Islet precursor cell (in vitro differentiated cells): ENCODE measurements at places on chromosomes 1 and 21.

DNA sequence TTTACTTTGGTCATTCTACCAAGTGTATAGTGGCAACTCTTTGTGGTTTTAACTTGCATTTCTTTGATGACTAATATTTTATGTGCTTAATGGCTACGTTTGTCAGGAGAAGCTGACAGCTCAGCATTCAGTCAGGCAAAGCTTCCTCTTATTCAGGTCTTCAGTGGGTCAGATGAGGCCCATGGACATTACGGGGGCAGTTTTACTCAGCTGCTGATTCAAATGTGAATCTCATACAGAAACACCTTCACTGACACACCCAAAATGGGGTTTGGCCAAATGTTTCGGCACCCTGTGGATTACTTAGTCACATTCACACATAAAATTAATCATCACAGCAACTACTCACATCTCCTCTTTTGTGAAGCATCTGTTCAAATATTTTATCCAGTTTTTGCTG, 104.9 kb upstream of the PLD5 start:
- DNase-seq = no peak

DNA sequence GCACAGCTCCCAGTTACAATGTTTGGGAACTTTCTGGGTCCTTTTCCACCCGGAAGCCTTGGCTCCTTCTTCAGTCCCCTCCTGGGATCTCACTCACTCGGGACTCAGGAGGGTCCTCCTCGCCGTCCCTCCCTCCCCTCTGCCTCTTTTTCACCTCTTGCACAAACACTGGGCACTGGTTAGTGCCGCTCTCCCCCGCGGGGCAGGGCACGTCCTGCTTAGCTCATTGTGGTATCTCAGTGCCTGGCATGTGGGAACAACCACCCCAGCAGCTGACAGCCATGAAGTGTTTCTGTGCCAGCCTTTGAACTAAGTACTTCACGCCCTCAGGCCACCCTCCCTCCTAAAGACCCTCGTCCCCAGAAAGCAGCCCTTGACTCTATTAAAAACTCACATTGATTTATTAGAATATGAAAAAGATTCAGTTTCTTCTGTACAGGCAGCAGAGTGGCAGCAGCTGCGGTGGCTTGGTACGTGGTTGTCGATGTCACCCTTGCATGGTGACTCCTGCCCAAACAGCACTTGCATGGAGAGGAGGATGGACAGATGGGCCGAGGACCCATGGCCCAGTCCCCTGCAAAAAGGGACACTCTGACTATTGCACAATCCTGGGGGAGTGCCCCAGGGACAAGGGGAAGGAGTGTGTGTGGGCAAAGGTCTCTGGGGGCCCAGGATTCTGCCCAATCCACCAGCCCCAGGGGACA, 56.3 kb downstream of the SLC9A1 start:
- DNase-seq = no peak

- DNase-seq = no peak
These were observed 106.3 kb upstream of the CSF3R start for GRCh38 chr1:36588972-36589371.

GRCh38 chr1:235253219-235253962, 74.6 kb downstream of the ARID4B start:
- DNase-seq = peak; percentile 85

DNA sequence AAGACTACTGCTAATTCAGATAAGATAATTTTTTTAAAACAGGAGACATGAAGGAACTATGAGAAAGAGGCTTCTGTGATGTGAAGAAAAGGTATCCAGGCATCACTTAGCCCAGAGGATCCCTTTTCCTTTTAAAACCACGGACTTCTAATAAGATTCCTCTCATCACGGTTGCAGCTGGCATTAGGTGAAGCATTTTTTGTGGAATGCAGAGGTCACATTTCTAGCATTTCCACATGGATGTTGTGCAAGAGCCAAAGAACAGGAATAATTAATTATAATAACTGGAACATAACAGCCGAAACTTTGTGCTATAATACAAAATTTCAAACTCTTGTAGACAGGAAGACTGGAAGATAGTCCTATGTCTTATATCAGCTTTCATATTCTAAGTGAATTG, 27.6 kb downstream of the CYP2J2 start:
- no peak for DNase-seq

DNA sequence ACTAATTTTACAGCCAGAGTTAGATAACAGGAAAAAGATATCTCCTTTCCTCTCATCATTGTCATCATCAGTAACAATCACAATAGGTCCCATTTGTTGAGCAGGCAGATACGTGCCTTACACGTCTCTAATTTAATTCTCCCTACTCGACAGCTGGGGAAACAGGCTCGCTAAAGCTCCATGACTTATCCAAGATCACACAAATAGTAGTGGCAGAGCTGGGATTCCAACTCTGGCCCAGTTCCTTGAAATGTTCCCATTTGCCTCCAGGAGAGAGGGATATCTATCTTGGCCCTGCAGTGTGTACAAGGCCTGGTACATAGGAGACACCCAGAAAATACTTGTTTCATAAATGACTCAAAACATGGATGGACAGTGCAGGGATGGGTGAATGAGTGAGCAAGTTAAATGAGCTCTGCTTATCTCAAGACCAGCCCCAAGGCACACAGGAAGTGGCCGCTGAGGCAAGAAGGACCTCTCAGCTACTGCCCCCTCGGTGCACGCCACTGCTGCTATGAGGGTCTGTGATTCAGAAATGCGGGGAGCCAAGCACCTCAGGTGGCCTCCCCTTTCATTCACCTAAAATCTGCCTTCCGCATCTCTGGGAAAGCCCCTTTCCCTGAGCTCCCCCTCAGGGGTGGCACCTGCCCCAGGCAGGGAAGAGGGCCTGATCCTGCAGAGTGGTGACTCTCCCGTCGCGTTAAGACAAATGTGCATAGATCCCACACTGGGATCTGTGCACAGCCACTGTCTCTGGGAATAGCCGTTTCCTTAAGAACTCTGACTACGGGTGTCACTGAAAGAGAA, 3.6 kb downstream of the KCNN3 start:
- no peak for DNase-seq

DNA sequence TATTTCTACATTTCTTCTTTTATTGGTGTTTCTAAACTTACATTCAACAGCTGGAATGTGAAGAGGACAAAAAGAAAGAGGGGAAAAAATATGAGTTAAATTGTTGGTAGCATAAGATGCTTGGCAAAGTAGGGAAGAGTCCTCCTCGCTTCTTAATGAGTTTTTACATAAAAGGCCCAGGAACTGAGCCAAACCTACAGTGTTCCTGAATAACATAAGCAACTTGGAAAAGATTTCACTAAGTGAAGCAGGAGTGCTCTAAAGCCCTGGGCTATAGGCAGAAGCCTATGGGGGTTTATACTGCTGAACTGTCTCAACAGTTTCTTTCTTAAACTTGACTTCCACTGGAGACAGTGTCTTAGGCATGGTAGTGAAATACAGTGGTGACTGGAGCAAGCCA, 115.0 kb upstream of the USP25 start:
- DNase-seq = no peak

DNA sequence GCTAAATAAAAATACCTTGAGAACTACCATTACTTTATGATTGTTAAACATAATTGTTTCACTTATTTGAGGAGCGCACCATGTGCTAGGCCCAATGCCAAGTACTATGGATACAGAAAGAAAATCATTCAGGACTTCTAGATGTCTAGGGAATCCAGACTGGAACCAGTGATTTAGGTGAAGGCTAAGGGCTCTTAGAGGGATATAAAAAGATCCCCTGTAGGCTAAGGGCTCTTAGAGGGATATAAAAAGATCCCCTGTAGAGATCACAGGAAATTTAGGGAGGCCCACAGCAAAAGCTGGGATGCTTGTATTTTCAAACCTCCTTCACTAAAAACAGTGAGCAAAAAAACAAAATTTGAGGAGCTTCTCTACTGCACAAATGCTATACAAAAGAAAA, 6.7 kb downstream of the TOR1AIP2 start:
- DNase-seq = no peak

DNA sequence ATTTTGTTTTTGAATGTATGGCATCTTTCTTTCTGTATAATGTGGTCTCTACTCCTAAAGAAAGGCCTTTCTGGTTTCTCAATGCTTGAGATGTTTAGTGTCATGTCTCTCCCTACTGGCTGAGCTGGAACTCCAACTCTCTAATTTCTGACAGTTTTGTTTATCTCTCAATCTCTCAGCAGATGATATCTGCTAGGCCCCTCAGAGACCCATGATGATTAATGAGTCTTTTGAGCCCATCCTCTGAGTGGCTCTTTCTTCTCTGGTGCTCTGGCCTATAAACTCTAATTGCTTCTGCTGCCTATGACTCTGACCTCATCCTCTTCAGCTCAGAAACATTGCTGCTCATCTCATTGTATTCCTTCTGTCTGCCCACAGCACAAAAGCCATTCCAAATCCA, 46.6 kb downstream of the CRB1 start:
- peak; percentile 79 for DNase-seq

GRCh38 chr1:229661897-229662296, 35.9 kb downstream of the URB2 start:
- DNase-seq = no peak

DNA sequence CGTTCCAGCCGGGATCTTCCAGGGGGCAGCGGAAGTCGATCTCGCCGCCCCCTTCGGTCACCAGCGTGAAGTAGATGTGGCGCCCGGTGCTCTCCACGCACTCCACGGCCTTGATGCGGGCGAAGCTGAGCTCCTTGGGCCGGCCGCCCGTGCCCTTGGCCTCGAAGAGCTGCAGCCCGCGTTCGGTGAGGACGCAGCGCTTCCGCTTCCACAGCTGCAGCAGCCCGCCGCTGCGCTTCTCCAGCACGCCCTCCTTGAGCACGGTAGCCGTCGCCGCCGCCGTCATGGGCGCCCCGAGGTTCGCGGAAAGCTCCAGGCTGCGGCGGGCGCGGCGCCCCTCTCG, 516 bp downstream of the PHLDA3 start:
- DNase-seq = no peak

- no peak for DNase-seq
These were observed 22.2 kb downstream of the FNDC5 start for GRCh38 chr1:32848354-32849063.

DNA sequence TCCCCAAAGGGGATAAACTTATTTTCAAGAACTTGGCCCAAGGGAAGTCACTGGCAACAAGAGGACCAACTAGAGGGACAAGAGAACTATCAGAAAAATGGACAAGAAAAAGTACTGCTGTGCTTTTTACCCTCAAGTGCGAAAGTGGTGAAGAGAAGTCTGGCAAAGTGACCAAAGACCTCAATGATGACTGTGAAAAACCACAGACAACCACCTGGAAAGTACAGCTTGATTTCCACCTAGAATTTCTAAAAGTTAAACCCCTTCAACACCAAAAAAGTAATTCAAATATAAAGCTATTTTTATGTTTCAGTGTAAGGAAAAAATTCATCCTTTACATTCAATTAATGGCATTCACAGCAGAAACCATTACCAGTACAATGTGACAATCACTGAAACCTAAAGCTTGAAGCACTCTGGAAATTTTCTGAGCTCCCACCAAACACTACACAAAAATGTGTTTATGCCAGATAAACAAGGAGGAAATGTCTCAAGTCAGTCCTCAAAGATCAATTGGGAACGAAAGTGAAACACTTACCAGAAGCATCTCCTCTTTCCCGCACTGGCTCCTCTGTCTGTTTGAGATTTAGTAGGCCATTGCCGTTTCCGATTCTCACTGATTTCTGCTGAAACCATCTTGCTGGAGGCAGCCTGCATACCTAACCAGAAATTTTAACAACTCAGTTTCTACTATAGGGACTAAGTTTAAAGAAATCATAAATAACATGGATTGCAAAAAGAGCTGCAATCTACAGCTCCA, 8.3 kb downstream of the SDE2 start:
- DNase-seq = no peak

GRCh38 chr1:186076006-186076405, 299.0 kb downstream of the TPR start:
- DNase-seq = no peak

DNA sequence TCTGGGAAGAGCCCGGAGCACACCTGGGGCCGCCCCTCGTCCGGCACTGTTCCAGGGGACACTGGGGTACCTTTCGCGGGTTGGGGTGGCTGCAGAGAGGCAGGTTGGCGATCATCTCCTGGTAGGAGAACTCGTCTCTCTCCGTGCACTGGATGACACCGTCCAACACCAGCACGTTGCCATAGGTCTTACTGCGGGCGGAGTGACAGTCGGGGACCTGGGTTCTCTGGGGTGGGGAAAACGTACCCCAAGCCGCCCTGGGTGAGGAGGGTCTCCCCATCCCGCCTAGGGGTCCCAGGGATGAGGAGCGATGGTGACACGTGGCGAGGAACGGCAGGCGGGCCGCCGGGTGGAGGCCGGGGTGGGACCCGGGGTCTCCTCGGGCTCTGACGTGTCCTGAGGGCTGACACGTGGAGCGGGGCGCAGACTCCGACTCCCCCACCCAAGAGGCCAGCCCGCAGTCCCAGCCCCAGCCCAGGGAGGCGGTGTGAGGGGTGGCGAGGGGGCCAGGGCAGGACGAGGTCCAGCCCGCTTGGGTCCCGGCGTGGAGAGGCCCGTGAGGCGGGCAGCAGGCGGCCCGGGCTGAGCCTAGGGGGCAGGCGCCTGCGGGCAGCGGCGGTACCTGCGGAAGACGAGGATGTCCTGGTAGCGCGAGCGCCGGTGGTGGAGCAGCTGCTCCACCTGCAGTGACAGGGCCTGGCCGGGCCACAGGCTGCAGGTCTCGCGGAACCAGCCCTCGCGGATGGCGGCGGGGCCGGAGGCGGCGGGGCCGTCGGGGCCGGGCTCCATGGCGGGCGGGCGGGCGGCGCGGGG, 457 bp downstream of the SRM start:
- peak; percentile 71 for DNase-seq

DNA sequence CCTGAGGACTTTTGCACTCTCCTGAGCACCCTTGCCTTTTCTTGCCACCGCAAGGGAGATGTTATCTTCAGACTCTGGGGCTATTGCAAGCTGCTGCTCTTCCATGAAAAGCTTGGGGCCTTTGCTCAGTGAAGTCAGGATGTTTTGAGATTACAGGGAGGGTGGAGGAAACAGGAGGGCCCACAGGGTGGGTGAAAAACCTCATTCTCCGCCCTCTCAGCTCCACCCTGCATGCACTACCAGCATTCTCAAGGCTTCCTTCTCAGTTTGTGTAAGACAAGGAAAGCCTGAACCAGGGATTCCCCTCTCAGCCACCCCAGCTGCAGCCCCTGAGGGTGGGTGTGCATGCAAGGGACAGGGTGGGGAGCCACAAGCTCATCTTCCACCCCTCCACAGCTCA, 25.8 kb upstream of the ZNF648 start:
- no peak for DNase-seq

GRCh38 chr21:26165331-26165730, 5.2 kb downstream of the APP start:
- DNase-seq = no peak

DNA sequence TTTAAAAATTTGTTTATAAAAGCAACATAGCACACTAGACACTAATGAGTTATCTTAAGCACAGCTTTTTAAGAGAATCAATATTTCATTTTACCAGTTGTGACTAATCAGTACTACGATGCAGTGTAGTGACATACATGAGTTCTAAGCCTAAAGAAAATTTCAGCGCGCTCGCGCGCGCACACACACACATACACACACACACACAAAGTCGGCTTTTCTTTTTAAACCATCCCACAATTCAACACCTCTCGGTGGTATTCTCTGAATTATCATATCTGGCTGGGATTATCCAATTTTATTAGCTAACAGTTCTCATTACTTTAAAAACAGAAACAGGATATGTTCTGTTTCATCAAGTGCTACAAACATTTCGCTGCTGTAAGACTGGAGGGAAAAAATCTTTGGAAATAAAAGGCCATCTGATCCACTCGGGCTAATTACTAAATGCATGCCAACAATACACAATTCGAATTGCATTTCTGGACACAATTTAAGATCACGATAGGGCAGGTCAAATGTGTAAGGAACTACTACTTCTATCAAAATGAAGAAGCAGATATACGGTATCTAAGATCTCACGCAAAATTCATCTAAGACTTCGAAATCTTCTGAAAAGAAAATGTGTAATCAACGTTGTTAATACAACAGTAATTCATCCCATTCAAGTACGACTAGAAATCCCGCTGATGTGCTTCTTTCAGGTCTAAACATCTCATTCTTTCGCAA, 1.2 kb downstream of the TUT4 start:
- no peak for DNase-seq
